ENCODE measurements at places on chromosomes 5 and 9. TPM values are rescaled to one million over a fixed set of nuclear protein-coding genes. Genes with fewer than 3 reads are reported as not detected.

- no peak for DNase-seq
Observed at GRCh38 chr5:122701640-122702523, 73.0 kb upstream of the SNX2 start.

- no peak for DNase-seq
Observed at GRCh38 chr9:37528652-37529471, 43.1 kb downstream of the POLR1E start.

GRCh38 chr5:38319491-38319890 lies 61.1 kb downstream of the EGFLAM start:
- no peak for DNase-seq

GRCh38 chr5:68356623-68357022 lies 141.1 kb downstream of the PIK3R1 start:
- DNase-seq, result no peak

- no peak for DNase-seq
Observed at GRCh38 chr9:90515510-90515909, 127.1 kb downstream of the DIRAS2 start.

GRCh38 chr9:125587819-125588460 lies 119.1 kb downstream of the MAPKAP1 start:
- DNase-seq, result no peak

GRCh38 chr5:14200312-14200990 lies 57.3 kb downstream of the TRIO start:
- no peak for DNase-seq

The VAV2 gene
- total RNA-seq, result 15.7 TPM

The MOB3B gene
- total RNA-seq, result 4.2 TPM

The FOXD4 gene
- total RNA-seq, result not detected

The KIAA0825 gene
- 13.1 TPM for total RNA-seq

The SLC36A3 gene
- not detected for total RNA-seq

The RLN2 gene
- not detected for total RNA-seq

Measured in tongue (tissue), 3 donors.